Activated CD8-positive, alpha-beta T cell treated with anti-CD3 and anti-CD28 coated beads, Interleukin-2, amount 10 ng/mL, durations not matched to agents 7 days and 5 days (primary cell): ENCODE measurements at places on chromosomes 5 and 9. TPM values are rescaled to one million over a fixed set of nuclear protein-coding genes. Genes with fewer than 3 reads are reported as not detected.

- no peak for DNase-seq
Observed at GRCh38 chr5:68798877-68799843, 294.7 kb upstream of the SLC30A5 start.

- no peak for DNase-seq
Observed at GRCh38 chr5:109700516-109701153, 10.9 kb downstream of the MAN2A1 start.

CSNK1A1 gene
- 163 TPM for total RNA-seq

GFI1B gene
- not detected for total RNA-seq

DNA sequence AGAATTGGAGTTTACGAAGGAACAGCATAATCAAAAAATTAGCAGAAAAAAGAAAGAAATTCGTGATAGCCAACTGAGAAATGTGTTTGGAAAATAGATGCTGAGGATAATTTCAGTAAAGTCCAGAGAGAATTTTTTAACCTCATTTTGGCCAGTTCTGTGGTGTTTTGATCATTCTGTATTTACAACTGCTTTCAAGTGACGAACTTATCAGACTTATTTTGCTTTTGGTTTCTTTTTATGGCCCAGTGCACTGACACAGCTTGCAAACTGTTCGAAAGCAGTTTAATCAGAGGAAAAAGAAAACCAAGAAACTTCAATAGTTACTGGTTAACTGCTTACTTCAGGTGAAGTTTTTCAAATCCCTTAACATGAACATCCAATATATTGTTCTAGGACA, 1.9 kb downstream of the SDHA start:
- no peak for DNase-seq

IFT74 gene
- total RNA-seq: 6.5 TPM

NRARP gene
- total RNA-seq: 1.5 TPM

DNA sequence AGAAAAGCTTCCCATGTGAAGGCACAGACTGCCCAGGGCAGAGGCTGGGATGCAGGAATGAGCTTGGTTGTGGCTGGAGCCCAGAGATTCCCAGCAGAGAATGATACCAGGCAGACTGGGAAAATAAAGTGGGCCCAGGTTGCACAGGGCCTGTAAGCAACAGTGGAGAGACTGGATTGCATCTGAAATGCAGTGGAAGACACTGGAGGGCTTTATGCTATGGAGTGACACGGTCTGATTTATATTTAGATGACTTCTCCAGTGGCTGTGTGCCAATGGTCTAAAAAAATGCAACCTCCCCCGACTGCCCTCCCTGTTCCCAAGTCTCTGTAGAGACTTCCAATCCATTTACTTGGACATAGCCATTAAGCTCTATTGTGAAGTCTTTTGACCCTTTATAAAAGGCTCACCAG, 951.1 kb upstream of the DMAC1 start:
- DNase-seq: no peak

PCDHB12 gene
- total RNA-seq: not detected

GRCh38 chr5:16759147-16759773, 142.5 kb upstream of the RETREG1 start:
- peak; percentile 59 for DNase-seq

DOCK8 gene
- 389 TPM for total RNA-seq

GRCh38 chr5:174383210-174384167, 338.0 kb downstream of the NSG2 start:
- no peak for DNase-seq

GRCh38 chr5:163624431-163624830, 119.0 kb downstream of the MAT2B start:
- no peak for DNase-seq

- DNase-seq: no peak
Observed at GRCh38 chr9:137465000-137465719, 6.0 kb upstream of the NSMF start.

TAF11L8 gene
- total RNA-seq: not detected

GRCh38 chr9:88362681-88363080, 25.6 kb upstream of the SPIN1 start:
- DNase-seq: no peak

- DNase-seq: no peak
Observed at GRCh38 chr9:113186137-113186755, 34.8 kb downstream of the FKBP15 start.

BSPRY gene
- total RNA-seq: 4.0 TPM

DNA sequence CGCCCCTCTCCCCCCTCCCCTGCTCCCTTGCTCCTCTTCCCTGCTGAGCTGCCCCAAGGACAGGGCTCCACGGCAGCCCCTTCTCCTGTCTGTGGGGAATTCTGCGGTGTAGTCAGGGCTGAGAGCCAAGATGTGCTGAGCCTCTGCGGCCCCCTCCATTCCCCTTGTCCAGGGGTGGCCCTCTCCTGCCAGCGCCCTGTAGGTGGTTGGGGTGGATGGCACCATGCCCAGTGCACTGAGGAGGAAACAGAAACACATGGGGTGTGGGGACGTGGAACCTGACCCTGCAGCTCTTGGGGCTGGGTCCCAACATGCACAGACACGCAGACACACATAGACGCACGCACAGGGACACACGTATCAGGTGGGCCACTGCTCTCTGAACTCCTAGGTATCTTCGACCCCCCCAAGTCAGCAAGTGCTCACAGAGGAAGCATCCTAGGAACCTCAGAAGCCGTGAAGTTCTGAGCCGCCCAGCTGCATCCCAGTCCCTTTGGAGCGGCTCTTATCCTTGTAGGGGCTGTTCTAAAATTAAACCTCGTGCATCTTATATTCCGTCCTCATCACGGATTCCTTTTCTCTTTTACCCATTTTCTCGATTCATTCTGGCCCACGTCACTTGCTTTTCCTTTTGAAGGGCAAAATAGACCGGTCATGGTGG, 64.8 kb downstream of the HMCN2 start:
- no peak for DNase-seq

INSL4 gene
- not detected for total RNA-seq

DNA sequence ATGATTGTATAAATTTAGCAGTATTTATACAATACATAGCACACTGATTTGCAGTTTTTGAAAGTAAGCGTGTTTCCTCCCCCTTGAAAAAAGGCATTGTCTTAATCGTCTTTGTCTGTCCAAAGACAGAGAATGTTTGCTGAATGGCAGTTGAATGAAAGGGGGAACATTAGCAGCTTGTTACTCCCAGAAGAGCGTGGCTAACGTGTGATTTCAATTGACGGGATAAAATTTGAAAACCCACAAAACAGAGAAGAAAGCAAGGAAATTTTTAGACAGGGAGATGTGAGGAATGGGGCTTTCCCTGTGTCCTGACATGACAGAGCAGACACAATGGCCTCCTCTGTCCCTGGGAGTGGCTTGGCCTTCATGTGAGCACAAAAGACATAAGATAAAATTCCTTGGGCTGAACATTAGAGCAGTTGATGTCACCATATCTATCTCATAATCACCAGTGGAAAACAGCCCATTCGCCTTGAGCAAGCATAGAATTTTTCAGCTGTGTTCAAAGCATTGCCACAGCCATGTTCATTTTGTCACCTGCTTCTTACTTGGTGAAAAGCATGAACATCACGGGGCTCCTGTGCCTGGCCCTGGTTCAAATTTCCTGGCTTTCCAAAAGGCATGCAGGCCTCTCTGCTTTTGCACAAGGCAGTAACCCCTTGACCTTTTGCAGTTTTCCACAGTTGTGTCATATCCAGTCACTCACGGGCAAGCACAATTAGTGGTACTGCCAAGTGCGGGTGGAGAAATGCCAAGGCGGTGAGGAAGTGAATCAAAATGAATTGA, 126.9 kb downstream of the TLE1 start:
- DNase-seq: no peak

GRCh38 chr5:142015781-142016533, 3.1 kb upstream of the GNPDA1 start:
- DNase-seq: peak; percentile 70

DNA sequence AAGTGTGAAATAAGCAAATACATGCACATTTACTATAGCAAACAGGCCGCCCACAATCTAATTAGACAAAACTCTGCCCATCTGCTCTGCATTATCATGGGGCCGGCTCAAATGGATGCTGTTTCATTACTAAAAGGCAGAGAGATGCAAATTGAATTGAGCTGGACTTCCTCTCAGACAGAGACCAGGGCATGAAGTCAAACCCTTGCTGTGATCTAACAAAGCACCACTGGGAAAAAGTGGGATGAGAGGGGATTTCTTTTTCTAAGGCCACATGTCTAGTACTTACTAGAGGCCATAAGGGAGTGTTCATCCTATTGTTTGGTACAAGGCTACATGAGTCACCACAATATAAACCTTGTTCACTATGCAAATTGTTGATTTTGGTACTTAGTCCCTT, 614.7 kb downstream of the ISL1 start:
- no peak for DNase-seq

DNA sequence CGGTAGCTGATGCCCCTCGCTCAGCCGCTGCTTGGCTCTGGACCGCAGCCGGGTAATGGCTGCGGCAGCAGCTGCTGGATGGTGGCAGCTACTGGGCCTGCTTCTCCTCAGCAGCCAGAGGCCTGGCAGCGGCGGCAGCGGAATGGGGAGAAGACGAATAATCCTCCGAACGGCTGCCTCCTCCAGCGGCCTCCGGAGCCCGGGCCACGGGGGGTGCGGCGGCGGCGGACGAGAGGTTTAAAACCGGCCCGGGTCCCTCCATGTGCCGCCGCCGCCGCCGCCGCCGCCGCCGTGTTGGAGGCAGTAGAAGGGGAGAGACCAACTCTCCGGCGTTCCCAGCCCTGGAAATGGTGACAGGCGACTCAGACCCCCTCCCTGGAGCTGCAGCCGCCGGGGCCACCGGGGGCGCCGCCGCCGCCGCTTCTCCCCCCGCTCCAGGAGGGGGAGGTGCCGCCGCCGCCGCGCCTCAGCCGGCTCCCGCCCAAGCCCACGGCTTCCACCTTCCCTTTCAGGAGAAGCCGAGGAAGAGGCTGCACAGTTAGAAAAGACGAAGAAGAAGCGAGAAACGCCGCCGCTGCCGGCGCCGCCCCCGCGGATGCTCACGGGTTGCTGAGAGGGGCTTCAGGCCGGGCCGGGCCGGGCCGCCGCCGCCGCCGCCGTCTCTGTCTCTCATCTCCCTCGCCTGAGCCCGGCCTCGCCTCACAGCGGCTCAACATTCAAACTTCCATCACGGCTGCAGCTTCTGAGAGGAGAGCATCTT, 118.4 kb upstream of the PRSS3 start:
- DNase-seq: peak; percentile 30

- no peak for DNase-seq
Observed at GRCh38 chr5:10710513-10711128, 50.4 kb downstream of the DAP start.

GDNF gene
- total RNA-seq: not detected

ARL10 gene
- 11.0 TPM for total RNA-seq

GRCh38 chr9:130542038-130542437, 37.3 kb upstream of the FUBP3 start:
- DNase-seq: no peak

SCGB3A2 gene
- total RNA-seq: not detected

- DNase-seq: no peak
Observed at GRCh38 chr9:133257465-133257956, 17.5 kb downstream of the ABO start.

- DNase-seq: no peak
Observed at GRCh38 chr9:7788772-7789171, 10.8 kb downstream of the DMAC1 start.

DNA sequence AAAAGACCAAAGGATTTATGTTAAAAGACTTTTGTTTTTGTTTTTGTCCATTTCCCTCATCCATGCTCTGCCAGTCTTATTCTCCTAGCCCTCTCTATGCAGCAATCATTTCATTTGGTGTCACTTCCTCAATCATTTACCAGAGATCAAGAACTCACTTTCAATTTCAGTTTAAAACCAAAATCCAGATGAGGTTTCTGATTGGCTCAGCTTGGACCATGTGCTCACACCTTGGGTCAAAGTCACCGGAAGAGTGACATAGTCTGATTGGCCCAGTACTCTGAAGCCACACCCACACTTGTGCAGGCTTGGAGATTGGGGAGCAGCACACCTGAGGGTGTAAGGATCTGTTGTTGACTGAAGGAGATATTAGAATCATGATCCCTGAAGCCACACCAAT, 79.6 kb downstream of the TLR4 start:
- DNase-seq: peak; percentile 61

FBP1 gene
- total RNA-seq: 0.31 TPM

IL11RA gene
- total RNA-seq: 38.8 TPM

- no peak for DNase-seq
Observed at GRCh38 chr5:31392061-31392460, 139.8 kb downstream of the DROSHA start.

DNA sequence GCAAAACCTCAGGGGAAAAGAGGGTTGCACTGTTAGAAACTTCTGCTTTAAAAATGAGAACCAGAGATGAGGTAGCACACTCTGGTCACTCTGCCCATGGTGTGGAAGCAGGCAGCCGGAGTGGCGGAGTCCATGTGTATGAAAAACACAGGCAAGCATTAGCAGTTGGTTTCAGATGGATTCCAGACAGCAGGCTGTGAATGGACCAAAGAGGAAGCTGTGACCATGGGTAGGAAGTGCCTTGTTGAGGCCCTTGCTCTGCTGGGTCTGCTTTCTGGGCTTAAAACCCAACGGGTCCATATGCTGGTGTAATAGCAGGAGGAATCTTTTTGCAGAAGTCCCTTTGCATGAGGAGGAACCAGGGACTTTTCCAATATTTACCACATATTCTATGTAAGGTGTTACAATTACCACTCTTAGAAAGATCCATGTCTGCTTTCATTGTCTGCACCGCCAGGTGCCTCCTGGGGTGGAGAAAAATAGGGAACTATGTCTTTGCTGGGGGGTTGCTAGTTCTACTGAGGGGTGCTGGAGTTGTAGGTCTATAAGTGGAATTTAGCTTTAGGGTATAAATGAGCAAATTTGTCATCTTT, 77.0 kb downstream of the ANKRD55 start:
- peak; percentile 20 for DNase-seq

DNA sequence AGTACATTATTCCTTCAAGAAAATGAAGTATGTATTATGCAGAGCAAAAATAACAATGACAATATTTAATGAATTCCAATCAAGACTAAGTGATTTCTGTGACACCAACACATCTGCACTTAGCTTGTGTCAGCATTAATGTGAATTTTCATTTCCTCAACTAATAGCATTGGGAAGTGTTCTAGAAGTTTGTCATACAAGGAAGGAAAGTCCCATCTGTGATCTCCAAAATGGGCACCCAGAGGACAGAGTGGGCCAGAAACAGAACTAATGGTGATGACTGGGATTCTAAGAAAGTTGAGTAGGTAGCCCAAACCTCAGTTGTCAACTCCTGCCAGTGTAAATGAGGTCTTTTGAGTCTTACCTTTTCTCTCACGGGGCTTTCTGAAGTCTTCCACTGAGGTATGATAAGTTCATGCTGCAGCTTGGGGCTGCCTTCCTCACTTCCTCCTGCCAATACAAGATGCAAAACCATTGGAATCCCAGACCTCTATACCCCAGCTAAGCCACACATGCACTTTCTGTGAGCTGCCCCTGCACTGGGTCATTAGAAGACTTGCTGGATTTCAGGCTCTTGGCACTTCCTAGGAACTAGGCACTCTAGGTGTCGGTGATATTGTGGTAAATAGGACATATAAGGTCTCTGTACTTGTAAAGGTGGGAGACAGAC, 4.9 kb downstream of the ADAM19 start:
- no peak for DNase-seq

TAF11L5 gene
- not detected for total RNA-seq

NDFIP1 gene
- total RNA-seq: 47.2 TPM

GRCh38 chr5:37701868-37702267, 138.0 kb downstream of the GDNF start:
- DNase-seq: no peak
